ENCODE measurements at places on chromosomes 7 and 10.

DNA sequence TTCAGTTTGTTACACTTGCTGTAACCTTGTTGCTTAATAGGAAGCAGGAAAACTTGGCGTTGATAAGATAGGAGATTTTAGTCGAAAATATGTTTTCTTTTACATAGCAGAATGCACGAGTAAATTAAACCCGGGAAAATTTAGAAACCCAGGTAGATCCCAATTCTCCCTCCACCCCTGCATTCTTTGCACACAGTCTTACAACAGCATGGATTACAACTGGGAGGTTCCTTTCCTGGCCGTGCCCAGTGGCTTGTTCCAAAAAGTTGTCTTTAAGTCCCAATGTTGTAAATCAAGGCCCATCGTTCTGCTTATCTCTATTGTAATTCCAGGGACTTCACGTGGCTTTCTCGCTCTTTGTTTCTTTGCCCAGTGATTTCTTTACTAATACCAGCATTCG, 1.1 kb upstream of the DPY19L1 start:
- no peak for DNase-seq

DNA sequence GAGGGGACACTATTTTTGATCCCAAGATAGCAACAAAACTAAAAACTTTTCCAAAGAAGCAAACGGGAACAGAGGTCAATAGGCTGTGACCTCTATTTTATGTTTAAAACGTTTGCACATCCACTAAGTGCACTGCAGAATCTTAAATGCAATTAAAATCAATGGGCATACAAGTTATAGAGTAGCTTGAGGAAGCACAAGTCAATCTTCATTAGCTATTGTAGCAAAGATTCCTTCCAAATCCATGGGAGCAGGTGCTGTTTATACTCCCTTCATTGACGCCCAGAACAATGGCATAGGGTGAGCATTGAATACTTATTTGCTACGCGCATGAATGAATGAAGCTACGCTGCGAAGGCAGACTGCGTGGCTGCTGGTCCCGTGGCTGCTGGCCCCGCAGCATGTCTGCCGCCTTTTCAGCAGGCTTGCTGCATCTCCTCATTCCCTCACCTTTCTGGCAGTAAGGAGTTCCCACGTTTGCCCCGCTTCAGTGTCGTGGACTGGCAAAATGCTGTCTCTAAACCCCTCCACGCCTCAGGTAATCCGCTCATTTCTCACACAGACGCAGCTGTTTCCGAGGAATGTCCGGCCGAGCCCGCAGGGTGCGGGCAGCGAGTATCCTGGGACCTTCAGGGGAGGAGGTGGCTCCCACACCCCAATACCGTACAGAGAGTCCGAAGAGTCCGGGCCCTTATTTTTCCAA, 754 bp upstream of the PHYHIPL start:
- DNase-seq, result no peak

DNA sequence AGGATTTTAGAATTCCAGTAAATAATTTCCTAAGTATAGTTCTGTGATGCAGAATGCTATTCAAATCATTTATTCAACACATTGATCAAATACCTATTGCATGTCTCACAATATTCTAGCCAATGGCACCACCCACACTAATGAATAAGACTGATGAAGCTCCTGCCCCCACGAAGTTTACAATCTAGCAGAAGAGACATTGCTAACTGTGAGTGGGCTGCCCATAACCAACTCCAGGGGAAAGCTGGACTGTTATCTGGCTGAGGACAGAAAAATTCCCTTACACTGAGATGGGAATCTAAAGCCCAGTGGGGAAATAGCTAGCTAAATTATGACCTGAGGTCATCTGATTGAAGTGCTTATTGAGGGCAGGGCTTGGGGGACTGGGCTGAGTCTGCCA, 128.8 kb upstream of the LYZL2 start:
- no peak for DNase-seq

DNA sequence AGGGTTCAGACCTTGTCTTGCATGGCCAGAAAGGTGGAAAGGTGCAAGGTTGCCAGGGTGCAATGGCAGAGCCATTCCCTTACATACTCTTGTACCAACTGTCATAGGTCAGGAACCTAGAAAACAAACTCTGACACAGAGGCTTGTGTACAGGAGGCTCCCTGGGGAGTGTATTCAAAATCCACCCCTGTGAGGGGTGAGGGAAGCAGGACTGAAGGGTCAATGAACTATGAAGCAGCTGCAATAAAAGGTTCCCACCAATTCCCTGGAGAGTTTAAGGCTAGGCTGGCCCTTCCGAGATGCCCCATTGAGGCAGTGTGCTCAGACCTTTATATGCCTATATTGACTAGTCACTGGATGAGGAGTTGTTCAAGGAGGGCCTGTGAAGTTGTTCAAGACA, 13.9 kb upstream of the CUZD1 start:
- DNase-seq, result no peak

DNA sequence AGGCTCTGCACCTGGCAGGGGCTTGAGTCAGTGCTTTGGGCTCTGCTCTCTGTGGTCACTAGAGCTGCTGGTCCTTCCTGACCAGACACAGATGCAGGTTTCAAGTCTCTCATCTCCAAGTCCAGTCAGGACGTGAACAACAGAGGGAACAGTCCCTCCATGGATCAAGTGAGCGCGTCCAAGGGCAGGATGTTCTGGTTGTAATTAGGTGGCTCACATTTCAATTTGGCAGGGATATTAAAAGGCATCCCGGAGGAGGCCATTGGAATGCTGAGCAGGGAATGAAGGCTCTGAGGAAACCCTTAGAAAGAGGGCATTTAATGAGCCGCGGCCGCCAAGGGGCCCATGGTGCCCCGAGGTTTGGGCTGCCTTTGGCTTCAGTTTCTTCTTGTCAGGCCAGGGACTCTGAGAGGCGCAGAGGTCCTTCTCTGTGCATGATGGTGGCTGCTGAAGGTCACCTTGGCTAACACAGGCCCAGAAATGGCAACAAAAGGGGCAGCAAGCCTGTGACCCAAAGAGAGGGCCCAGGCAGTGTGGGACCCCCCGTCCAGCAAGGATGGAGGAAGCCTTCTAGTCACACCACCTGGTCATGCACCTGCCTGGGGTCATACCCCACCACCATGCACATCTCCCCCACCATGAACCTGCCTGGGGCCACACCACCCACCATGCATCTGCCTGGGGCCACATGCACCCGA, 30.7 kb upstream of the INPP5A start:
- DNase-seq, result no peak

DNA sequence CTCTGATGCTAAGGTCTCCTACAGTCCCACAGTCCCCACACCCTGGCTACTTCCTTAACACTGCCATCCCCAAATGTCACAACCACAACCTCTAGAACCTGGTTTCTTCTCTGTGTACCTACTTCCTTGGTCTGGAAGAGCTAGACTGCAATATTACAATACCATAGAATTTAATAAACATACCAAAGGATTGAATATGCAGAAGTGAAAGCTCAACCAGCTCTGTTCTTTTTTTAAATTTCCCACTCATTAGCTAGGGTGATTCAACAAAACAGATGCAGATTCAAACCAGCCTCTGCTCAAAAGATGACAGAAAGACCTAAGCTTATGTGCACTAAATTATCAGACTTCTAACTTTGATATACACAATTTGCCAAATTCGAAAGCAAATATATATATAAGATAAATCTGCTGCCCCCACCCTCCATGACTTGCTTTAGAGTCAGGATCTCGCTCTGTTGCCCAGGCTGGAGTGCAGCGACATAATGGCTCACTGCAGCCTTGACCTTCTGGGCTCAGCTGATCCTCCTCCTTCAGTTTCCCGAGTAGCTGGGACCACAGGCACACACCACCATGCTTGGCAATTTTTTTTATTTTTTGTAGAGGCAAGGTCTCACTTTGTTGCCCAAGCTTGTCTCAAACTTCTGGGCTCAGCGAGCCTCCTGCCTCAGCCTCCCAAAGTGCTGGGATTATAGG, 212.6 kb downstream of the CHCHD3 start:
- no peak for DNase-seq

- DNase-seq, result no peak
Observed at GRCh38 chr10:66795866-66796265, 130.0 kb upstream of the LRRTM3 start.

DNA sequence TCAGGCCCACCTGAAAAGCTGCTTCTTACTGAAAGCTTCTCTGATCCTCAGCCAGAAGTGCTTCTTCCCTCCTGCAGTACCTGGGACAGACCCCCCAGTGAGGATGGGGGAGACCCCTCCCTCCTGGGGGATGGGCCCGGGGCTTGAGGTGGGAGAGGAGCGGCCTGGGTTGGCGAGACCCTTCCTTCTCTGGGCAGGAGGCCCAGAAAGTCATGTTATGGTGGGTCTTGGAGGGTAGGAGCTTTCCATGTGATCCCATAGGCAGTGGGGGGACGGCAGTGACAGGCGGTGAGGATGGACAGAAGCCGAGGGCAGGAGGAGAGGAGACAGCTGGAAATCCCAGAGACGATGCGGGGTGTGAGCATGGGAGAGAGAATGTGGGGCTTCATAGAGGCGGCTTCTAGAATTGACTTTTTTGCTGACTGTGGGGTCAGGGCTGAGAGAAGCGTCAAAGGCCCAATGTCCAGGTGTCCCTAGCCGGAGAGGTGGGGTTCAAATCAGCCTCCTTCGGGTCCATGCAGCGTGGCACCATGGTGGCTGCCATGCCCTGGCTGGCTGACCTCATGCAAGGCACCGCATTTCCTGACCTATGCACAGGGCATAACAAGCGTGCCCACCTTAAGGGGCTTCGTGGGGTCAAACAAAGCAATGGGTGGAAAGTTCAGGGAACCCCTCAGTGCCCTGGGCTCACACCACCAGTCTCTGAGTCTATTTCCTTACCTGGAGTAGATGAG, 154.0 kb downstream of the UBE2H start:
- DNase-seq, result no peak
